ENCODE measurements at places on chromosomes 5 and 9. TPM values are rescaled to one million over a fixed set of nuclear protein-coding genes. Genes with fewer than 3 reads are reported as not detected.

Gene PHF24
- total RNA-seq, result not detected

Gene HTR1A
- not detected for total RNA-seq

Gene WNT8A
- total RNA-seq, result not detected

Gene FOXD4
- total RNA-seq, result not detected

Gene CCL27
- total RNA-seq, result not detected

Gene KIF4B
- 0.10 TPM for total RNA-seq

Gene ENTREP1
- total RNA-seq, result not detected

Gene SHROOM1
- 5.4 TPM for total RNA-seq

Gene SPAG8
- total RNA-seq, result 1.3 TPM

Gene GTF2H2C
- total RNA-seq, result 42.6 TPM
